ENCODE measurements at places on chromosomes 2 and 18. TPM values are rescaled to one million over a fixed set of nuclear protein-coding genes. Genes with fewer than 3 reads are reported as not detected.

DNA sequence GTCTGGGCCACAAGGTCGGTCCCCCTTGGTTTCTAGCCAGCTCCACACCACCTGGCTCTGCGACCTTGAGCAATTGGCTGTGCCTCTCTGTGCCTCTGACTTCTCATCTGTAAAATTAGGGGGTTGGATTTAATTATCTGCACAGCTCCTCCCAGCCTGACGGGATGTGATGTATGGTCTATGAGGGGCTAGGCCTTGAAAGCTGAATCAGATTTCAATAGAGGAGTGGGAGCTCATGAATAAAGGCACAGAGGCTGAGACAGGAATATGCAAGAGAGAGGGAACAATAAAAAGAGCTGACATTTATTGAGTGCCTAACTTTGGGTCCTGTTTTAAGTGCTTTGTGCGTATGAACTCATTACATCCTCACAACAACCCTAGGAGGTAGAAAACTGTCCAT lies 104.7 kb downstream of the ALK start:
- no peaks in the 10 kb centered on the region for H3K36me3 ChIP-seq
- no peak overlapping the region for H3K4me3 ChIP-seq
- no peak overlapping the region for H3K27ac ChIP-seq
- DNase-seq: no peak
- no peaks in the 10 kb centered on the region for H3K27me3 ChIP-seq

GRCh38 chr2:238139196-238140039 lies 950 bp downstream of the KLHL30 start:
- H3K36me3 ChIP-seq: no peaks in the 10 kb centered on the region
- H3K27ac ChIP-seq: no peak overlapping the region
- H3K4me1 ChIP-seq: no peaks in the 10 kb centered on the region
- no peak overlapping the region for H3K4me3 ChIP-seq

- no peak for DNase-seq
- H3K4me1 ChIP-seq: no peaks in the 10 kb centered on the region
- no peaks in the 10 kb centered on the region for H3K36me3 ChIP-seq
- no peak overlapping the region for H3K27ac ChIP-seq
Measured at GRCh38 chr2:15492773-15493325, 68.3 kb downstream of the NBAS start.

DNA sequence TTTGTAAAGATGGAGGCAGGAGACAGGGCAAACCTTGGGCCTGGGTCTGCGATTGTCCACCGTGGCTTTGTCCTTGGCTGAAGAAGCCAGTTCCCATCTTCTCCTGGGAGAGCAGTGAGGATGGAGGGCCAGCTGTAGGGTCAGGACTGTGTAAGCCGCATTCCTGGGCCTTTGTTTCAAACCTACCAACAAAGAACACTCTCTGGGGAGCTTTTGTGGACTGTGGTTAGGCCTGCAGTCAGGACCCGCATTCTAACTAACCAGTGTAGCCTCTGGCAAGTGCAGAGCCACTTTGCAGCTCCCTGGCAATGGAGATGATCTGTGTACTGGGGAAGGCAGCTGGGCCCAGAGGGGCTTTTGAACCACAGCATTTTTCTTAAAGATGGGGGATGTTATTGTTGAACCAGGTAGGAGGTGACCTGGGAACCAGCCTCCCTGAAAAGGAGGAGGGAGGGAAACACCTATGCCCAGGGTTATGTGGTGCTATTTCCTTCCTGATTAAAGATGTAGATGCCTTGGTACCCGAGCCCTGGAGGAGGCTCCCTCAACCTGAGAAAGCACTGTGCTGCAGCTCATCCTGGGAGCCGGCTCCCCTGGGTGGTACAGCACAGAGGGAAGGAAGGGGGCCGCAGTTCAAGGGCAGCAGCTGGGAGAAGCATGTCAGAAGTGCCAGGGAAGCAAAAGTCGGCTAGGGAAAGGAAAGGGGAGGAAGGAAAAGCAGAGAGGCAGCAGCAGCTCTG lies 12.7 kb upstream of the SMAD4 start:
- H3K36me3 ChIP-seq: no peaks in the 10 kb centered on the region
- H3K4me3 ChIP-seq: no peak overlapping the region
- peaks cover 13% of the 10 kb centered on the region for H3K4me1 ChIP-seq
- peak; percentile 38 for DNase-seq

- H3K27ac ChIP-seq: no peak overlapping the region
- no peaks in the 10 kb centered on the region for H3K36me3 ChIP-seq
- H3K4me3 ChIP-seq: no peak overlapping the region
- H3K27me3 ChIP-seq: no peaks in the 10 kb centered on the region
- no peaks in the 10 kb centered on the region for H3K4me1 ChIP-seq
Measured at GRCh38 chr2:8743261-8743660, 61.4 kb downstream of the ID2 start.

- no peak overlapping the region for H3K4me3 ChIP-seq
- no peak for DNase-seq
- H3K27me3 ChIP-seq: no peaks in the 10 kb centered on the region
- peaks cover 9% of the 10 kb centered on the region for H3K4me1 ChIP-seq
Measured at GRCh38 chr2:8549273-8549922, 132.5 kb upstream of the ID2 start.

DNA sequence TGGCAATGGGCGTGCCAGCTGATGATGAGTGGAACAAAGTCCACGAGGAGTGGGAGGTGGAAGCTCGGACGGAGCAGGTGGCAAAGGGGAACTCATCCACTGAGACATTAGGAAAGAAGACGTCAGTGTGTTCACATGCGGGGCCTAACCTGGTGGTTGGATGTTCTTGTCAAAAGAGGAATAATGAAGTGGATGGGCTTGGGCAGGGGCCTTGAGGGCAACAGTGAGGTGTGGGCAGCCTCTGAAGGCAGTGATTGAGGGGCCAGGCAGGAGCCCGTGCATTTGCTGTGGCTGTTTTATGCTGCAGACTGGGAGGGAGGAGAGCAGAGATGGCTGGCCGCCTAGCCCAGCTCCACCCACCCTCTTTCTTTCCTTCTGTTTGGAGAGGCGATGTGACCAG lies 74.5 kb downstream of the LRRC30 start:
- H3K4me1 ChIP-seq: no peaks in the 10 kb centered on the region
- H3K4me3 ChIP-seq: no peak overlapping the region
- no peak for DNase-seq
- H3K36me3 ChIP-seq: no peaks in the 10 kb centered on the region

DNA sequence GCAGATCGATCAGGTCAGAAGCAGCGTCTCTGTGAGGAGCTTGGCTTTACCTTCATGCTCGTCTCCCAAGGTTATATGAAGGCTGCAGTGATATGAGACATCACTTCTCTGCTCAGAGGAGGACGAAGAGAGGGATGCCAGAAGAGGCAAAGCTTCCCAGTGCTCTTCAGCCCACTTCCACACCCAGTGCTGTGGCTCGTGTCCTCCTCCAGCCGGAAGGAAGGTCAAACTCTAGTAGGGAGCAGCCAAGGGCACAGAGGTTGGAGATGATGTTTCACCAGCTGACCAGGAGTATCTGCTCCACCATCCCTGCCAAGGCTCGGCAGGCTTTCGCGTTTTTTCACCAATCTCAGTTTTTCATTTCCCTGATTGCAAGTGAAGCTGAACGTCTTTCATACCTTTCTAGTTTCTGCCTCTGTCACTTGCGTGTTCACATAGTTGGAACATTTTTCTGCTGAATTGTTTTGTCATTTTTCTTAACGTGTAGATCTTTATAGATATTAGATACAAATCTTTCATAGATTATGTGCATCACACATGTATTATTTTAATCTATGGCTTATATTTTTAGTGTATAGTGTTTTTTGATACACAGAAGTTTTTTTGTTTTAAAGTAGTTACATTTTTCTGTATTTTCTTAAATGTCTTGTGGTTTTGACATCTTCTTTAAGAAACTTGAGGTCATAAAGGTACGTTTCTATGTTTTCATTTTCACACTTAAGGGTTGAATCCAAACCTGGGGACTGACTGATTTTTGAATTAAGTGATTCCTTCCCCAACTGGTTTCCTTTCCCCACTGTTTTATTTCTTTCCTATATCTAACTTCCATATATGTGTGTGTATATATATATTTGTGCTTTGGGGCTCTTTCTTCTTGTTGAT lies 23.5 kb upstream of the L3MBTL4 start:
- peaks cover 3% of the 10 kb centered on the region for H3K4me1 ChIP-seq
- no peaks in the 10 kb centered on the region for H3K27me3 ChIP-seq
- H3K27ac ChIP-seq: no peak overlapping the region
- no peak overlapping the region for H3K4me3 ChIP-seq

GRCh38 chr2:107545066-107545465 lies 281.6 kb upstream of the RGPD4 start:
- DNase-seq: no peak
- H3K27me3 ChIP-seq: no peaks in the 10 kb centered on the region
- H3K4me3 ChIP-seq: no peak overlapping the region
- no peaks in the 10 kb centered on the region for H3K36me3 ChIP-seq
- peaks cover 8% of the 10 kb centered on the region for H3K4me1 ChIP-seq

DNA sequence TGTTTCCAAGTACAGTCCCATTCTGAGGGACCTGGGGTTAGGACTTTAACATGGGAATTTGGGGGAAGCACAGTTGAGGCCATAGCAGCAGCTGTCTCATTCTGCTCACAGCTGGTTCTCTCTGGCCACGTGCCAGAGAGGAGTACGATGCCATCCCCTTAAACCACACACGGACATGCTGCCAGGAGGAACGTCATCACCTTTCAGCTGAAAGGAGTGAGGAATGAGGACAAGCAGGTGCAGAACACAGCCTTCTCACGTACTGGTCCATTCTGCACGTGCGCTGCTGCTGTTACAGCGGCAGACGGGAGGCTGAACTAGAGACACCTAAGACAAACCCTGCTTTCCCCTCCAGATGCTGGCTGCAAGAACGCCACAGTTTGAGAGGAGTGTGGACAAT lies 33.5 kb downstream of the ODC1 start:
- no peaks in the 10 kb centered on the region for H3K27me3 ChIP-seq
- H3K36me3 ChIP-seq: no peaks in the 10 kb centered on the region
- H3K4me1 ChIP-seq: no peaks in the 10 kb centered on the region
- H3K4me3 ChIP-seq: no peak overlapping the region

- H3K27ac ChIP-seq: no peak overlapping the region
- DNase-seq: no peak
- H3K27me3 ChIP-seq: no peaks in the 10 kb centered on the region
- 0 out of 2 replicates have a peak, but pooled peaks cover 4% of the 10 kb centered on the region for H3K4me1 ChIP-seq
- peaks cover 3% of the 10 kb centered on the region for H3K36me3 ChIP-seq
- H3K4me3 ChIP-seq: no peak overlapping the region
Measured at GRCh38 chr2:23637011-23637778, 252.2 kb downstream of the KLHL29 start.

DNA sequence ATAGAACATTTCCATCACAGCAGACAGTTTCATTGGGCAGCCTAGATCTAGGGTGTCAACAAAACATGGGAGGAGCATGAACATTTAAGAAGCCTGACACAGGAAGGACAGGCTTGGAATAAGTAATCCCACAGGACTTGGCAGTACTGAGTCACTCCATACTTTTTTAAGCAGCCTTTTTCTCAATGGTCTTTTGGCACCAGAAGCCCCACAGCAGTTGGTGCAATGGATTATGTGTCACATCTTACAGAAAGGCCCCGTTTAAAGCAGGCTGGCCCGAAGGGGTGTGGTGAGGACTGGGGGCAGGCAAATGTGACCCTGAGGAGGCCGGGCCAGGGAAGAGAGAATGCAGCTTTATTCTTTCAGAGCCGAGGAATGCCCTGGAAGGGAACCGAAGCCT lies 26.6 kb downstream of the SPTBN1 start:
- H3K4me3 ChIP-seq: no peak overlapping the region
- DNase-seq: no peak
- peaks cover 39% of the 10 kb centered on the region for H3K4me1 ChIP-seq
- H3K27ac ChIP-seq: peak overlapping the region; percentile 36

DNA sequence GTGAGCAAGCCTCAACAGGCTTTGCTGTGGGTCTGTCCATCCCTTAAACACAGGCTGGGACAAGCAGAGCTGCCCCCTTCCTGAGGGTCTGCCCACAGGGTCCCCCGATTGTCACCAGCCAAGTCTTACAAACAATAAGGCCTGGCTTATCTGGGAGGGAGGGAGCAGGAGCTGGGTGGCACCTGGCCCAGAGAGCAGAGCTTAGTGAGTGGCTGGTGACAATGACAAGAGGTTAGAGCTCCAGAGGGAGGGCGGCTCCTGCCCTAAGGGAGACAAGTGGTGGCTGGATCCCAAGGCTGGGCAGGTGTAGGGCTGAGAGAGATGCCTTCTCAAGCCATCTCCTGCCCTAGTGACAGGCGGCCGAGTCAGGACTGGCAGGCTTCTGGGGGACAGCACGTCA lies 125.5 kb downstream of the KLHL29 start:
- no peaks in the 10 kb centered on the region for H3K27me3 ChIP-seq
- DNase-seq: no peak
- H3K27ac ChIP-seq: no peak overlapping the region
- no peaks in the 10 kb centered on the region for H3K36me3 ChIP-seq
- no peaks in the 10 kb centered on the region for H3K4me1 ChIP-seq

GRCh38 chr2:86301711-86302202 lies 35.7 kb downstream of the REEP1 start:
- no peak overlapping the region for H3K4me3 ChIP-seq
- no peaks in the 10 kb centered on the region for H3K27me3 ChIP-seq
- no peaks in the 10 kb centered on the region for H3K36me3 ChIP-seq
- H3K27ac ChIP-seq: no peak overlapping the region
- DNase-seq: no peak

DNA sequence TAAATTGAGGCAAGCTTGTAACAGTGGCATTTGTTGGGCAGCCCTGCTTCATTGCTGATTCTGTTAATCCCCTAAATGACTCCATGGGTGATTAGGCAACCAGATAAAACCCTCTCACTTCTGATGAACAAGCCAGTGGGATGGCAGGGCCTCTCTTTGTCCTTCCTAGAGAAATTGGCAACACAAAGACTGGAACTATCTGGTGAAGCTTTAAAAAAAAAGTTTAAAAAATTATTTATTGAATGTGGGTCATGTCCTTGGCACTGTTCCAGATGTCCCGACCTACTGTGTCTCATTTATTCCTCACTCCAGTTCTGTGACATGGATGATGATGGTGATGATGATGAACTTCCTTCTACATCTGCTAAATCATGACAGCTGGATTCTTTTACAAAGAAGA lies 30.8 kb downstream of the NRP2 start:
- peaks cover 4% of the 10 kb centered on the region for H3K36me3 ChIP-seq
- H3K4me3 ChIP-seq: no peak overlapping the region
- H3K4me1 ChIP-seq: peaks cover 26% of the 10 kb centered on the region
- DNase-seq: no peak

DNA sequence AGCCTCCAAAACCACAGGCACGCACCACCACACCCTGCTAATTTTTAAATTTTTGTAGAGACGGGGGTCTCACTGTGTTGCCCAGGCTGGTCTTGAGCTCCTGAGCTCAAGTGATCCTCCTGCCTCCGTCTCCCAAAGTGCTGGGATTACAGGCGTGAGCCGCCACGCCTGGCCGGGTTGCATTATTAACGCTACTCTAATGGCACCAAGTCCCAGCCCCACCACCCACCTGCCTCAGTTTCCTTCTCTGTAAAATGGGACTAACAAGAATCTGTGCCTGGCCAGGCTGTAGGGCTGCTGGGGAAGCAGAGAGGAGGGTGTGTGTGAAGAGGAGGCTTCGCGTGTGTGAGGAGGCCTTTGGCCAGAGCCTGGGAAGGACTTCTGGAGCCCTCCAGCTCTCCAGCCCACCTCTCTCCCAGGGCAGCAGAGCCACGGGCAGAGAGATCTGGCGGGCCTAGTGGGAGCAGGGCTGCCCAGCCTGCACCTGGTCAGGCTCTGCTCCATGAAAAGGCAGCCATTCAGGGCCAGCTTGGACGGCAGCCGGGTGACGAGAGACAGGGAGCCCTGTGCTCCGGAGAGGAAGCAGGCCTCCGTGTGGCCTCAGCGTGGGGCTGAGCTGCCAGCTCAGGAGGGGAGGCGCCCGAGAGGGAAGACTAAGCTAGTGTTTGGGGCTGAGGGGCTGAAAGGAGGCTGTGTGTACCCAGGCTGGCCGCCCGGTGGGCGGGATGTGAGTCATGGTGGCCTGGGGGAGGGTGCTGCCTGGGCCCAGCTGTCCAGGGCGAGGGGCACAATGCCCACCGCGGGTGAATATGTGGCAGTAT lies 7.4 kb upstream of the B3GNT7 start:
- H3K27me3 ChIP-seq: peaks cover 5% of the 10 kb centered on the region
- H3K36me3 ChIP-seq: peaks cover 21% of the 10 kb centered on the region
- peak overlapping the region; percentile 80 for H3K27ac ChIP-seq

The BCL2 gene
- total RNA-seq: 2.3 TPM

The TXNDC2 gene
- total RNA-seq: 0.09 TPM

The PIEZO2 gene
- 10.7 TPM for total RNA-seq

The TMEM198 gene
- 7.3 TPM for total RNA-seq

Data from WTC11 (cell line).